ENCODE measurements at places on chromosomes 5 and 9. TPM values are rescaled to one million over a fixed set of nuclear protein-coding genes. Genes with fewer than 3 reads are reported as not detected.

SYNPO gene
- 503 TPM for total RNA-seq

IL4 gene
- not detected for total RNA-seq

GRCh38 chr5:36334315-36334714, 32.6 kb upstream of the RANBP3L start:
- no peak for DNase-seq

ALDH1A1 gene
- total RNA-seq, result 24.3 TPM

TMC1 gene
- total RNA-seq, result not detected

INSYN2B gene
- 1.1 TPM for total RNA-seq

TAF1L gene
- not detected for total RNA-seq

PCDH12 gene
- total RNA-seq, result 5.4 TPM

CD180 gene
- 0.68 TPM for total RNA-seq

GRCh38 chr9:105141146-105141975, 103.1 kb upstream of the SLC44A1 start:
- DNase-seq, result no peak

Measured in left cardiac atrium (tissue), 4 donors.